ENCODE measurements at places on chromosomes 2 and 18.

GRCh38 chr18:27142891-27143290, 42.2 kb downstream of the CHST9 start:
- DNase-seq, result no peak

GRCh38 chr2:94872088-94872618, 923 bp downstream of the TEKT4 start:
- DNase-seq, result no peak

GRCh38 chr2:153808679-153809078, 63.0 kb upstream of the GALNT13 start:
- no peak for DNase-seq

DNA sequence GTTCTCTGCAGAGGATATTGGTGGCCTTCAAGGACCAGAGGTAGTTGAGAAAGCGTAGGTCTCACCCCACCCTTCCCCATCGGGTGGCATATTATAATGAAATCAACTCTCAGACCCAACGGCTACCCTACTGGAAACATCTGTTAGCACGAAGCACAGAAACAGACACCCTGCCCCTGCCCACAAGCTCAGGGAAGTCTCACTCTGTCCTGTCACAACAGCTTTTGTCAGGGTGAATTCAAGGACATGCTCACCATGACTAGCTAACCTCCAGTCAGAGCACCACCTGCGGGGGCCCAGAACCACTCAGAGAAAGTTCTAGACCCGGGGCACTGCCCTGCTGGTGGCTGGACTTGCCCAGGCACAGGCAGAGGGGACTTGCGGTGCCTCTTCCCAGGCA, 3.5 kb upstream of the B3GNT7 start:
- no peak for DNase-seq

- no peak for DNase-seq
These were observed 3.9 kb downstream of the CLHC1 start for GRCh38 chr2:55228226-55228563.

GRCh38 chr2:230520875-230521155, 104.8 kb downstream of the SP100 start:
- DNase-seq, result no peak

- DNase-seq, result no peak
These were observed 109.2 kb downstream of the SOCS6 start for GRCh38 chr18:70398076-70398475.

DNA sequence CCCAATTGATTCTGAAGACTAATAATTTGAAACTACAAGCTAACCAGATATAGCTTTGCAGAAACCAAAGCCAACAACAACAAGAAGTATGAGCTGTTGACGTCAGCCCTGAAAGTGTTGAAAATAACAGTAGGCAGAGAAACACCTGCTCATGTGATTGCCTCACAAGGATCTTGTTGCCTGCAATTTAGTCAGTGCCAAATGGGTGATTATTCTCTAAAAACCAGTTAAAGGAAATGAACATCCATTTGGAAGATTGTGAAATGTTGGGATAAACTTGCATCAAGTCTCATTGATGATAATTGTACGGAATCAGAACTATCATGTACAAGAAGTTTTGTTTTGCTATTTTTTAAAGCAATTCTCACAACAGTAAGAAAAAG, 2.8 kb downstream of the CYTIP start:
- no peak for DNase-seq

DNA sequence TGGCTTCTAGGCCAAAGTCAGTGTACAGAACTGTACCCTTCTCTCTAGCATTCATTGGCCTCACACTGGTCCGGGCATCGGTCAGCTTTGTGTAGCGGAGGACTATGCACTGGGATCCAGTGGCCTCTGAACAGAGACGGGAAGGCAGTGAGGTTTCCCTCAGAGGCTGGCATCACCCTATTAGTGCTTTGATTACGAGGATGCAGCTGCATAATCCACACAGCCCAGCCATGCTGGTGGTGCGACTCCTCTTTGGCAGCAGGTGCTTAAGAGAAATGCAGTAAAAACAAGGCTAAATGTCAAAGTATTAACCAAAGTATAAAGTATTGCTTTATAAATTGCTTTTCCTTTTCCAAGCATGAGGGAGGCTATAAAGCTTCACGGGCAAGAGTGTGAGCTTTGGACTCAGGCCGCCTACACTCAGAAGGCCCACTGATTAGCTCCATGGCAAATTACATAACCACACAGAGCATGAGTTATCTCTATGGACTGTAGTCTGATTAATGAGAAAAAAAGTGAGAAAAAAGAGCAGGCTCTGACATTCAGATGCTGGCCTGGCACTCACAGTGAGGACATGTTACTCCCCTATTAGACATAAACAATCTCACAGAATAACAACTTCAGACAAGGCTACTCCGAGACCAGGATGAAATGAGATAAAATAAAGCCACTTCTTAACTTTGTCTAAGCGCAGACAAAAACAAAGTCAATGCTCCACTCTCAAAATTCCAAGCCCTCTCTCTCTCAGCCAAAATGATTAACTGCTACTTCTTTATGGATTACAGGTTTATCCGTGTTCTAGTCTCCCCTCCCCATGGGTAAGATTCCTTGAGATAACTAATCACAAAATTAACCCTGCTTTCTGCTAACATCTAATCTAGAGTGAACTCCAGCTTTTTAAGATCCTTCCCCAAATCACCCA, 6.4 kb upstream of the CRYGC start:
- DNase-seq, result no peak

- no peak for DNase-seq
These were observed 256.9 kb upstream of the SIX3 start for GRCh38 chr2:44684559-44684958.

DNA sequence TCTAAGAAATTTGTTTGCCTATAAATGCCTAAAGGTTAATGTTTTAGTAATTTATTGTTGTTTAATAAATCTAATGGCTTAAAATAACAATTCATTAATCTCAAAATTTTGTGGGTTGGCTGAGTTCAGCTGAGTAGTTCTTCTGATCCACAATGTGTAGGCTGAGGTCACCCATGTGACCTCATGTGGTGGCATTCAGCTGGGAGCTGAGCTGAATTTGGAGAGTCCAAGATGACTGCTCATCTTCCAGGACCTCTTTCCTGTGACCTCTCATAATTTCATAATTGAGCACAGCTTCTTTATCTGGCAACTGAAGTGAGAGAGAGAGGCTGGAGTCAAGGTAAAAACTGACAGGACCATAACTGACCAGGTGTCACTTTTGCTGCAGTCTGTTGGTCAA, 132.4 kb downstream of the TXNL1 start:
- DNase-seq, result no peak

DNA sequence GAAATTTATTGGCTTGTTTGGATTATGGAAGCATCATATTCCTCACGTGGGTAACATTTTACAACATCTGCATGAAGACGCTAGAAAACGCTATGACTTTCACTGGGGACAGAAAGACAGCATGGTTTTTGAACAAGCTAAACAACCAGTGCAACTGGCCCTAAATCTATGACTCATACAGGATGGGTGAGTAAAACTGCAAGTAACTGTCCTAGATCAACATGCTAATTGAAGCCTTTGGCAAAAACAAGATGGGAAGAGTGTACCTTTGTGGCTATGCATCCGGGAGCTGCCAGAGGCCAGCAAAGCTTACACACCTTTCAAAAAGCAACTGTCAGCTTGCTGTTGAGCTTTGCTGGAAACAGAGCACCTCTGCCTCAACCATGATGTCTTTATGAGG, 1096.0 kb upstream of the DDX18 start:
- DNase-seq, result no peak

GRCh38 chr2:233470839-233471238, 95.7 kb downstream of the USP40 start:
- DNase-seq, result no peak

DNA sequence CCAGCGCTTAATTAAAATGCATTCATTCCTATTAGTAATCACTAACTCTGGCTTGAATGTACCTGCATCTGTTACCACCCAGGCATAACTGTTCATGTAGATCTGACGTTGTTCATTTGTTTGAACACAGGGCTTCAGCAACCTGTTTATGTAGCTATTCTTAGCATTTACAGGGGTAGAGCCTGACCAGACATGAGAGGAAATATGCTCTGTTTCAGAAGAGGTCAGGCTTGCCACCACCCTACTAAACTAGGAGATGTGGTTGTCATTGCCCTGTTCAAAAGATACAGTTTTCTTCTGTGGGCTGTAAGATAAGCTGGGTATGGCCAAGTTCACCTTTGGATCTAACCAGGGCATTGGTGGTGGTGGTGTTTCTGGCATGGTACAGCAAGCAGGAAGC, 8.8 kb downstream of the MGAT5 start:
- DNase-seq, result no peak

DNA sequence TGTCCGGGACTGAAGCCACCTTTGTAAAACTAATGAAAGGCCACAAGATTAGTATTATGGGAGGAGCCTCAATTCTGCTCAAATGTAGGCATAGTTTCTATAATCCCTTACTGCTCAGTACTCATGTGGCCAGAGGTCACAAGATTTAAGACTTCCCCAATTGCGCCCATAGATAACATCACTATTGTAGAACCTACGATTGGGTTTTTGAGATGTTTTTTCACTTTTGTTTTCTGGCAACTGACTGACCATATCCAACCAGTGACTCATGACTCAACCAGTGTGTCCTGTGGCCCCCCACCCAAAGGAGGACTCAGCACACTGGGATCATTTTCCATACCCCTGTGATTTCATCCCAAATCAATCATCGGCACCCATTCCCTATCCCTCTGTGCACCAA, 15.2 kb upstream of the TSPYL6 start:
- no peak for DNase-seq

DNA sequence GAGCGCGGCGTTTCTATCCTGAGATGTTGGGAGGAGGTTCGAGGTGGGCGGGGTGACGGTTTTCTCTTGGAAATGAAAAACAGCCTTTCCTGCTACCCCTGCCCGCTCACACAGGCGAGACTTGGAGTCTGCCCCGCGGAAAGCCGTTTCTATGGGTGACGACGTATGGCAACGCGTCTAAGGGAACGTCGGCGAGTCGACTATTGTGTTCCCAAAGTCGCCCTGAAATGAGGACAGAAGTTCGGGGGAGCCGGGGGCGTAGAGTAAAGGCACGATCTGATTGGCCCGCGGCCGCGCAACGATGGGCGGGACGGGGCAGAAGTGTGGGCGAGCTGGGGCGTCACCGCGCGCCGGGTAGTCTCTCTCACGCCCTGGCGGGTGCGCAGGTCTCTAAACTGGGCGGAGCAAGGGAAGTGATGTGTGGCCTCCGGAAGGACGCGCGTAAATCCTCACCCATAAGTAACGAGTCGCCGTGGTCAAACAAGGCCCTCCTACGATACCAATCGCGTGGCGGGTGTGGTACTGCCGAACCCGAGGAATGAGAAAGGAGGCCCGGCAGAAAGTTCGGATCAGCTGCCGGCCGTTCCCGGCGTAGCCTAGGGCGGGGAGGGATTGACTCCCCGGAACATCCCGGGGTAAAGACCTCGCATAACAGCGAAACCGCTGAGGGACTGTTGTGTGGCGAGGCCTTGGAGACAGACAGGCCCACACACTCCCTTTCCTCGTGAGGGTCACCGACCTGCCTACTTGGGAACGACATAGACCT, 89.6 kb downstream of the FAM161A start:
- DNase-seq, result peak; percentile 89

DNA sequence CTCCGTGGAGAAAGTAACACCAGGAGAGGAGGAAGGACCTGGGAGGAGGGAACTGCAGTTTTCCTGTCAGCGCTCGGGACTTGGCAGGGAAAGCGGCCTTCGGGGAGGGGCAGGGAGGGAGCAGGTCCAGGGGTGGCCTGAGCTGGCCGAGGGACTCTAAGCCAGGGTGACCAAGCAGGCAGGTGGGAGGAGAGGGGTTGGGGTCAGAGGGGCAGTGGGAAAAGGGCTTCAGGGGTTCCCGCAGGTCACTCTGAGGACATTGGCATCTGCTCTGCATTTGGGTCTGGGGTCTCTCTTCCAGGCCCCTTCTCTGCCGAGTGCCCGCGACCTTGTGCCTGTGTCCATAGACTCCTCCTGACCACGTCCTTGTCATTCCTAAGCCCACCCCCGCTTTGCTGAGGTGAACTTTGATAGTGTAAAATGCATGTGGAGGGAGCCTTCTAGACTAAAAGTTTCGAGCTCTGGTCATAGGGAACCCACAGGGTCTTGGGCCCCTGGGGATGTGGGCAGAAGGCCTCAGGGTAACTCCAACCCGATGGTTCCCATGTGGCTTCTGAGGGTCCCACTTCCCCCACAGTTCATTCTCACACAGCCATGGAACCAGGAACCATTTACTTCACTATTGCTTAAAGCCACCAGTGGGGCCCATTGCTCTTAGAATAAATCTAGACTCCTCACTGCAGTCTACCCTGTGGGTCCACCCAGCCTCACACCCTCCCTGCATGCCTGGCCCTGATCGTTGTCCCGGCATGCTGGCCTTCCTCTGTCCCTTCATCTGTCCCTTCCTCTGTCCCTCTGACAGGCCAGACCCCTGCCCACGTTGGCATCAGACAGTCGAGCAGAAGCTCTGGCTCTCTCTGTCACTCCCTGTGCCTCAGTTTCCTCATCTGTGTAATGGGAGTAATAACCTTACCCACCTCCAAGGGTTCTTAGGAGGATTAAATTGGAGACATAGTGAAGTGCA, 229.2 kb downstream of the SEPTIN10 start:
- no peak for DNase-seq

DNA sequence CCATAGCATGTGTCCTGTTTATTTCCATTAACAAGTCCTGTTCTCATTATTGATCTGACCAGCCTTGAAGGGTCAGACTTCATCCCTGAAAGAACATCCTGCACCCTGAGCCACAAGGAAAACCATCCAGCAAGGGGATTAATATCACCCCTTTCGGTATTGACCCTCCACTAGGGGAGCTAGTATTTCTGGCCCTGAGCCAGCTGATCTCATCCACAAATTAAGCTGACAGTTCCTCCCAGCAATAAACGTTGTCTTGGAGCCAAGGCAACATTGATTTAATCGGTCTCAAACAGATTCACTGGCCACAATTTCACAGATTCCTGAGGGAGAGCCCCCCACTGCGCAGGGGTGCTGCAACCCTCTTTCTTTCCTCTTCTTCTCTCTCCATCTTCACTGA, 353.1 kb upstream of the FANCL start:
- DNase-seq, result no peak

DNA sequence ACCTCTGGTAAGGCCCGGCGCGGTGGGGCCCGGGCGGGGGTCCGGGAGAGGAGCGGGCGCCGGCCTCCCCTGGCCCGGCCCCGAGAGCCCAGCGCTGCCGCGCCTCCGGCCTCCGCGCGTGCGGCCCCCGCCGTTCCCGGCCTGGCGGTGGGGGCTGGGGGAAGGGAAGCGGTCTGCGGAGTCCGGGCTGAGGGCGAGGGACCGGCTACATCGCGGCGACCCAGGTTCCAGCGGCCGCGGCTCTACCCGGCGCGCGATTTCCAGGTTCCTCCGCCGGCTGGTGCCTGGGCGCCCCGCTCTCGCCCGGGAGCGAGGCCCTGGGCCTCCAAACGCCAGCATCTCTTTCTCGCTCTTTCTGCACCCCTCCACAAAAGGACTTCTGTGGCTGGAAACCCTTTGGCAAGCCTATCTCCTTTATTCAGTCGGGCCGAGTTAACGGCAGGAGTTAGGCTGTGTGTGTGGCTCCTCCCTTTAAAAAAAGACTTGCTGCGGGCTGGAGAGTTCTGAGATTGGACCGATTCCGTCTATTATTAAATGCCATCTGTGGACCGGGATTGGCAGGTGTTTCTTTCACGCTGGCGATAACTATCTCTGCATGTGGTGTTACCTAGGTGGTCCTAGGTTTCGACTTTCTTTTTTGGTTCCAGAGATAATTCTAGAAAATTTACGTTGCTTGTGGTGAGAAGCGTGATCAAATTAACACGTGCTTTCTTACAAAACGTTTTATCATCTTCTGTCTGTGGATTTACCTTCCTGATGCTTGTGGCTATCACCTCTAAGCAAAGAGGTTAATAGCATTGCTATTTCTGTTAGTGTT, 592 bp downstream of the ME2 start:
- DNase-seq, result no peak

GRCh38 chr2:177747384-177747783, 325.2 kb downstream of the PDE11A start:
- no peak for DNase-seq

Measured in stimulated activated CD8-positive, alpha-beta memory T cell treated with anti-CD3 and anti-CD28 coated beads, Interleukin-7, amount 100 ng/mL, for 1 hour (primary cell).